ENCODE measurements at places on chromosomes 5 and 9.

DNA sequence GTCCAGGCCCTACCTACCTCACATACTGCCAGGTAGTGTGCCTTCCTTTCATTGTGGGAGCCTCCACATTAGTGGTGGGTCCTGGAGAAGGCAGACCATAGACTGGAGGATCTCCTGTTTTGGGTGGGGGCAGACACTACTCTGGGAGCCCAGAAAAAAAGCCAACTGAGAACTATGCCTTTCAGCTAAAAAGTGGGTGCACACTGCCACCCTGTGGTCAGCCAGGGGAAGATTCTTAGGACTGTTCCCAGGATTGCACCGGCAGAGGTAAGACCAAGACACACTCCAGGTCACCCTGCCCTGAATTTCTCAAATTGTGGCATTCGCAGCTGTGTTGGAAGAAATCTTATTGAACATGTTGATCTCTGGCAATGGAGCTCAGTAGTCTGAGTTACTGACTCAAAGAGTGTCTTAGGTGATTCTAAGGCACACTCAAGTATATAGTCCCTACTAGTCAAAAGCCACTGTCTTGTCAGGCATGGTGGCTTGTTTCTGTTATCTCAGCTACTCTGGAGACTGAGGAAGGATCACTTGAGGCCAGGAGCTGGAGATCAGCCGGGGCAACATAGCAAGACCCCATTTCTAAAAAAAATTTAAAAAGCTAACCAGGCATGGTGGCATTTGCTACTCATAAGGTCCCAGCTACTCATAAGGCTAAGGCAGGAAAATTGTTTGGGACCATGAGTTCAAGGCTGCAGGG, 3.6 kb downstream of the SIGMAR1 start:
- no peak for DNase-seq

GRCh38 chr9:129175515-129175824, 2.6 kb downstream of the IER5L start:
- DNase-seq: no peak

GRCh38 chr5:176491101-176491502, 42.9 kb downstream of the FAF2 start:
- no peak for DNase-seq

GRCh38 chr5:179812135-179812825, 5.6 kb upstream of the MGAT4B start:
- DNase-seq: no peak

GRCh38 chr5:33834334-33834733, 57.5 kb downstream of the ADAMTS12 start:
- DNase-seq: peak; percentile 66

DNA sequence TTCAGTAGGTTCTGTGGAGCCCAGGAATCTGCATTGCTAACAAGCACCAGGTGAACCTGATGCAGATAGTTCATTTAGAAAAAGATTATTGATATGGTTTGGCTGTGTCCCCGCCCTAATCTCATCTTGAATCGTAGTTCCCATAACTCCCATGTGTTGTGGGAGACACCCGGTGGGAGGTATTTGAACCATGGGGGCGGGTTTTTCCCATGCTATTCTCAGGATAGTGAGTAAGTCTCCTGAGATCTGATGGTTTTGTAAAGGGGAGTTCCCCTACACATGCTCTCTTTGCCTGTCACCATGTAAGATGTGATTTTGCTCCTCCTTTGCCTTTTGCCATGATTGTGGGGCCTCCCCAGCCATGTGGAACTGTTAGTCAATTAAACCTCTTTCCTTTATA, 212.0 kb downstream of the RAB3C start:
- no peak for DNase-seq

- DNase-seq: peak; percentile 22
Measured at GRCh38 chr5:37867654-37868053, 27.8 kb upstream of the GDNF start.

GRCh38 chr5:137629646-137630045, 106.2 kb downstream of the KLHL3 start:
- peak; percentile 17 for DNase-seq

DNA sequence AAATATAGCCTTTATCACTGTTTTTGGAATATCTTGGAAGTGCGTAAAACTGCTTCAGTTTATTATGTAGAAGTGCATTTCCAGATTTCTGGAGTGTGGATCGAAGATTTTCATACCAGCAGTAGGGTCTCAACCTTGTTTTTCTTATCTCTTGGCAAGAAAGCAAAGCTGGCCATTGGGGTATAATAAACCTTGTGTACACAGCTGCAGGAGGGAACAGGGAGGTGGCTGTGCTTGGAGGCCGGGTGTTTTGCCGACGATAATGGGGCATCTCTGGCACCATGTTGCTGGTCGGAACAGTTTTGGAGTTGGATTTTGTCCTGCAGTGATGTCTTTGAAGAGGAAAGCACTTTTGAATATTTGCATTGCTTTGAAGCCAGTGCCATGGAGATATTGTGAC, 308.8 kb upstream of the DMRT1 start:
- no peak for DNase-seq

DNA sequence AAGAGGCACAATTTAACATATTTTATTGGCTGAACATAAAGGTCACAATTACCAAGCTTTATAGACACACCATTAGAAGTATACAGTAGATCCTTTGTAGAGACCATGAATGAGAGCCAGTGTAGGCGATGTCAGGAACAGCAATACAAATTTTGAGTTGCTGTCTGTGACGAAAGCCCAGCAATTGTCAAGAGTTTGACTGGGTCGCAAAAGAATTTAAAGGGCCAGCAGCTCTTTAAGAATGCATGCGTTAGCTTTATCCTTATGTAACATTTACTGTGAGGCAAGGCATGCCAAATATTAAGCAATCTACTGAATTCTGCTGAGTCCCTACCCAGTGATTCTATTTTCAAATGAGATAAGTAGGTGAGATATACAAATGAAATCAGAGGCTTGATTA, 236.9 kb downstream of the ARRDC3 start:
- peak; percentile 58 for DNase-seq

DNA sequence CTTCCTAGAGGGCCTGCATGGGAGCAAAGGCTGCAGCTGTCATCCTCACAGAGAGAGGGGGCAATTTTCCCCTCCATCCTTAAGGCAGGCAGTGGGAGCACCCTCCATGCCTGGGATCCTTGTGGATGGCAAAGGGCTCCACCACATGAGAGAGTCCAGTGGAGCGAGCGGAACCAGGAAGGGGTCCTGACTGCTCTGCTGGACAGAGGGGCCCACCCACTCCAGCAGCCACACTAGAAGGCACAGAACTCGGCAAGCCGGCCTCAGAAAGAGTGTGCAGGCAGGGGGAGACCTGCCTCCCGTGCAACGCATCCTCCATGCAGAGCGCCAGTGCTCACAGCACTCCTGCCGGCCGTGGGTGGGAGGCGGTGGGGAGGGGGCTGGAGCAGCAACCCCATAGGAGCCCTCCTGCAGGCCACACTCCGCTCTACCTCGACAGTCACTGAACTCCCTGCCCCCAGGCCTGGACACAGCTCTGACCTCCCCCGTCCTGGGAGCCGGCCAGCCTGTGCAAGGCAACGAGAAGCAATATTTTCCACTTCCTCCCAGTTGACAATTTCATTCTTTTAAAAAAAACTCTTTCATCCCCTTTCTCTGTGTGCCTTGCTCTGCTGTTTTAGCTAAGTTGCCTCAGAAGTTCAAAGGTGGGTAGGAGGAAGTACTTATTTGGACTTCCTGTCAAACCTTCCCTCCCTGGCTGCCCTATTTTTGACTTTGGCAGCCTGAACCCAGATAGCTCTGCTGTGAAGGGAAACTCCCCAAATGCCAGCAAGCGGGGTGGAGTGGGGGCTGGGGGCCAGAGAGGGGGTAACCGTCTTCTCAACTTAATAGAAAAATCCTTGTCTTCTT, 5.3 kb upstream of the LCP2 start:
- DNase-seq: no peak

DNA sequence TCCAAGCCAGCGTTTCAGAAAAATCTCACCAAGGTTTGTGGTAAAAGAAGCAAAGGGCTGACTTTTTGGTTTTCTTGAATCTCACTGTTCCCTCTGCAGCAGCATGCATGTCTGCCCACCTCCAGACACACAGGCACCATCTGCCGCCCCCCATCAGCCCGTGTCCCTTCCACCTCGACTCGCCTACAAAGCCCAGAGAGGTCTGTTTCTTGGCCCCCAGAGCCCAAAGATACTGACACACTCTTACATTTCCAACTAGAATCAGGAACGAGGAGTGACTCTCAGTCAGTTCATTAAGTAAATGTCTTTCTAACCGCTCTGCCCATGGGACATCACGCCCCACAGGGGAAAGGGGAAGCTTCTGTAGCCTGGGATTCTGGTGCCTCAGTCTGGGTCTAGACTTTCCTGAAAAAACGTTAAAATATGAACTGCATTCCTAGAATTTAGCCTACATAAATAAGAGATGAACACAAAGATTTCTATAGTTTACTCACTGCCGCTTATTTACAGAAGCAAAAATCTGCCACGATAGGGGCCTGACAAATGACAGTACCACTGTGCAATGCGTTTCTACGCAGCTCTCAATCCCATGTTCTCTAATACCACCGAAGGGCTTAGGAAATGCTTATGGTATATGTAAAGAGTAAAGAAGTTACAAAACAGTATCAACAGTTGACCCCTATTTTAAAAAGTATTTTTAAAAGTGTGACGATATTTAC, 4.1 kb downstream of the IL4 start:
- no peak for DNase-seq

GRCh38 chr5:32023816-32024215, 150.3 kb downstream of the GOLPH3 start:
- DNase-seq: no peak

- peak; percentile 84 for DNase-seq
Measured at GRCh38 chr5:96626956-96627355, 35.2 kb upstream of the CAST start.

DNA sequence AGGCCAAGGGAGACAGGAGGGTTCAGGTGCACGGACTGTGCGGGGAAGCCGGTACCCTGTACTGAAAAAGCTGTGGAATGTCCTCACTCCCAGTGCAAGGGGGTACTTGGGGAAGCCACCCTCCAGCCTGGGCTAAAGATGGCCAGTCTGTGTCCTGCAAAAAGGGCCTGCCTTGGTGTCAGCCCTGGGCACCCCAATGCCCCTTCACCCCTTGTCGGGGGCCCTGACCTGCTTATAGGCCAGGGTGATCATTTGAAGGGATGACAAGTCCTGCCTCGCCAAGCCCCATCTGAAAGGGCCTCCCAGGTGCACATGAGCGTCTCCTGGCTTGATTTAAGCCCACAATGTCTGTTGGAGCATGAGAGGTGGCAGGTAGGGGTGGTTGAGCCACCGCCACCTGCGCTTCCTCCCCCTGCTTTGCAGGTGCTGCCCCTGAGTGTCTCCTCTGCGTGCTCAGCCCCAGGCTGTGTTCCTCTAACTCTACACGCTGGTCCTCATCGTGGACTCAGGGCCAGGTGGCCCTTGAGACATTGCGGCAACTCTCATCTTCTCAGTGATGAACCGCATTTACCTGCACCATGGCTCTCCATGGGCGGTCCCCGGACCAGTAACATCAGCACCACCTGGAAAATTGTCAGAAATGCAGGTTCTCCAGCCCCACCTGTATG, 97.0 kb downstream of the ANKRD33B start:
- no peak for DNase-seq

DNA sequence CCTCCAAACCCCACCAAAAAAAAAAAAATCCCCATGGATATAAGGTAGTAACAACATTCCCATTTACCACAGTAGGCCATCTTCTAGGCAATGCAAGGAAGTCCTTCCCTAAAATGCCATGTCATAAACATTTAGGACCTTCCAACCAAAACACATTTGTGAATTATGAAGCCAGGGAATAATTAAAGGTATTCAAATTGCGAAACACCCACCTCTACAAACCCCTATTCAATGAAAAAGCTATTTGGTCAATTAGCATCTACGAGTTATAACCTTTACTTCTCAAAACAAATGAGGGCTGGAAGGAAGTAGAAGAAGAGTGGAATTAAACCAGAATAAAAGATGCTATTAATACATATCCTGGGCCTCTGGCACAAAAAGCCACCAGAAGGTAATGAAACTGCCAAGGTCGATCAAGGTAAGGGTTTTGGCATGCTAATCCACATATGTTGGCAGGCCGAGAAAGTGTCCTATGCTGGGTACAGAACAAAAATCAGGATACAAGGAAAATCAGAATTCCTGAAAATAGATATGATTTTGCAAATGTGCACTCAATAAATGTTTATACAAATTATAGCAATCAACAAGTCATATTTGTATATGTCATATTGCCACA, 47.7 kb downstream of the MTMR12 start:
- no peak for DNase-seq

- peak; percentile 16 for DNase-seq
Measured at GRCh38 chr5:142219146-142219545, 105.7 kb downstream of the SPRY4 start.

DNA sequence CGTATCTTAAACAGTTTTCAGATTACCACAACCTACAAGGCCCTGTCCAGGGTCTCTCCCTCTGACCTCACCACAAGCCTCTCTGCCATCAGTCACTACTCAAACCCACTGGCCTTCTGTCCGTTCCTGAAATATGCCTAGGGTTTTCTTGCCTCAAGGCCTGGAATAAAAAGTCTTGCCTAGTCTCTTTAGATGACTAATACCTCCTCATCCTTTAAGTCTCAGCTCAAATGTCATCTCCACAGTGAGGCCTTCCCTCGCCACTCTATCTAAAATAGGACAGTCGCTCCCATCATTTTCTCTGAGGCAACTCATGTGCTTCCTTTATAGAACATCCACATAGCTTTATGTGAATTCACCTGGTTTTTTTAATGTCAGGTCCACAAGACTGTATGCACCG, 5.2 kb downstream of the DENND1A start:
- DNase-seq: peak; percentile 25

DNA sequence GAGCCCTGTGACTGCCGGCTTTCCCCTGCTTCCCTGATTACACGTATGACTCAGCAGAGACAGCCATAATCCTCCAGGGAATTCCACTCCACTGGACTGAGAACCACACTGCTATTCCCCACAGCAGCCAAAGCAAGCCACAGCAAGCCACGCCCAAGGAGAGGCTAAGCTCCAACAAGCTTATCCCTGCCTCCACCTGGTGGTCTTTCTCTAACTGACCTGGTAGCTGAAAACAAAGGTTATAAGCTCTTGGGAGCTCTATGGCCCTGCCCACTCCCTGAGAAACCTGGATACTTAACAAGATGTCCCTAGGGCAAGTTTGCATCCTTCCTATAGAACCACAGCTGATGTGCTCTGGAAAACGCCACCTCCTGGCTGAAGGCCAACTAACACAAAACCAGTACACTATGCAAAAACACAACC, 613.7 kb upstream of the CDH18 start:
- peak; percentile 82 for DNase-seq

GRCh38 chr5:64680289-64680688, 10.0 kb upstream of the SHISAL2B start:
- DNase-seq: no peak

GRCh38 chr5:135505973-135506372, 29.8 kb downstream of the NEUROG1 start:
- no peak for DNase-seq

- DNase-seq: no peak
Measured at GRCh38 chr5:84273517-84273883, 111.2 kb downstream of the EDIL3 start.

Measured in NCI-H226 (cell line).